ENCODE measurements at places on chromosomes 11 and 22. TPM values are rescaled to one million over a fixed set of nuclear protein-coding genes. Genes with fewer than 3 reads are reported as not detected.

- no peak for DNase-seq
These were observed 52.2 kb upstream of the BLID start for GRCh38 chr11:122168218-122168617.

- no peak for DNase-seq
These were observed 70.5 kb downstream of the PKNOX2 start for GRCh38 chr11:125235071-125235471.

GRCh38 chr11:12118949-12119348 is 8.6 kb downstream of the MICAL2 start:
- no peak for DNase-seq

GRCh38 chr22:42562684-42563083 is 8.9 kb downstream of the SERHL2 start:
- DNase-seq, result no peak

GRCh38 chr22:25695146-25695545 is 46.8 kb upstream of the MYO18B start:
- no peak for DNase-seq

- no peak for DNase-seq
These were observed 220.7 kb upstream of the UBASH3B start for GRCh38 chr11:122434786-122435185.

GRCh38 chr11:4118107-4118506 is 23.5 kb downstream of the RRM1 start:
- DNase-seq, result no peak

GRCh38 chr22:49228431-49229037 is 599.1 kb downstream of the BRD1 start:
- DNase-seq, result no peak

DNA sequence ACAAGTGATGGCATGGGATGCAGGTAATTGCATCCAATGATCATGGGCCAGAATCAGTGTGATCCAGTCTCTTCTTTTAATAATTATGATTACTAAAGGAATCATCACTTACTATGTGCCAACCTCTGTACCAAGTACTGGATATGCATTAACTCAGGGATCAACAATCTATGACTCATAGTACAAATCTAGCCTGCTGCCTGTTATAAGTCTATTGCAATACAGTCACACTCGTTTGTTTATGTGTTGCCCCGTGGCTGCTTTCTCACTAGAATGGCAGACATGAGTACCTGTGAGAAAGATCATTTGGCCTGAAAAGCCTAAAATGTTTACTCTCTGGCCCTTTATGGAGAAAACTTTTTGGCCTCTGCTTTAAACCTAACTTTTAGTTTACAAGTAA is 45.0 kb downstream of the OR6Q1 start:
- DNase-seq, result no peak

- no peak for DNase-seq
These were observed 605.8 kb downstream of the TBC1D22A start for GRCh38 chr22:47367993-47368945.

DNA sequence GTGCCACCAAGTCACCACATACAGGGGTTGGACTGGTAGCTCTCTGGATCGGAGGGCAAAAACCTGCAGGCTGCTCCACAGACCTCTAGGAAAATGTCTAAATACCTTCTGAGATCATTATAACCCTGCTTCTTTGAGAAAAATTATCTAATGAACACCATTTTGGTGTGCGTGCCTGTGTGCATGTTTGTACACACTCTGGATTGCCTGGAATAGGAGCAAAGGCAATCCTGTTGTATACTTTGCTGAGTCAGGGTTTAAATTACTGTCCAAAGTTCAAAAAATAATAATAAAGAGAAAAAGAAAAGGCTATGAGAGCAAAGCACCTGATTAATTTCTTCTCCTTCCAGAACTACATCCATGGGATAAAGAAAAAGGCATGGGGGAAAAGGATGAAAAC is 11.0 kb downstream of the JAML start:
- DNase-seq, result no peak

DNA sequence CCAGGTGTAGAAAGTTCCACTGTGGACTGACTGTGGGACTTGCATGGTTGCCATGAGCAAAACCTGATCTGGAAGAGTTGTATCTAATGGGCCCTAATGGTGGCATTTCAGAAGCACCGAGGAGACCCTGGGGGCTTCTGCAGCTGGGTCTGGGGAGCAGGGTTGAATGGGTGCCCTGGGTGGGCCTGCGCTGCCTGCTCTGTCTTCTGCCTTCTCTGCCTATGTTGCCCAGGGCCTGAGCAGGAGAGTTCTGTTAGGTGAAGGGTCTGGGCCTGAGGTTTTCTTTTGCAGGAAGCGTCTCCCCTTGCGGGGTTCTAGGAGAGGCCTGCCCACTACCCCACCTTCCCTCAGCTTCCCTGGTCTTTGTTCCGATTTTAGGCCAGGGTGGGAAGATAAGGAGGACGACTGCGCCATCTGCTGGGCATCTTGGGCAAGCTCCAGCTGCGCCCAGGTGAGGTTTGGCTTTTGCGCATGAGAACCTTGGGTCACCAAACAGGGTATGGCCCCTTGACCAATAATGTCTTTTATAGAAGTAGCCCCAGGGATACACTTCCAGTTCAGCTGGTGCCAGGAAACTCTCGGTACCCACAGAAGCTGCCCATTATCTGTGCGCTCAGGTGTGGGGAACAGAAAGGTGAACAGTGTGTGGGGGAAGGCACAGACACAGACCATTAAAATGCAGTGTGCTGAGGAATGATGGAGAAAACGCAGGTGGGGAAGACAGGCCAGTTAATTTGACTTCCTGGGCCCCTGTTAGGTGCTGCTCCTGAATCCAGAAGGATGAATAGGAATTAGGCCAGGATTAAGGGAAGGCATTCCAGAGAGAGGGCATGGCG is 23.2 kb downstream of the COMMD9 start:
- DNase-seq, result peak; percentile 75

- no peak for DNase-seq
These were observed 24.9 kb downstream of the WNT11 start for GRCh38 chr11:76181371-76181770.

DNA sequence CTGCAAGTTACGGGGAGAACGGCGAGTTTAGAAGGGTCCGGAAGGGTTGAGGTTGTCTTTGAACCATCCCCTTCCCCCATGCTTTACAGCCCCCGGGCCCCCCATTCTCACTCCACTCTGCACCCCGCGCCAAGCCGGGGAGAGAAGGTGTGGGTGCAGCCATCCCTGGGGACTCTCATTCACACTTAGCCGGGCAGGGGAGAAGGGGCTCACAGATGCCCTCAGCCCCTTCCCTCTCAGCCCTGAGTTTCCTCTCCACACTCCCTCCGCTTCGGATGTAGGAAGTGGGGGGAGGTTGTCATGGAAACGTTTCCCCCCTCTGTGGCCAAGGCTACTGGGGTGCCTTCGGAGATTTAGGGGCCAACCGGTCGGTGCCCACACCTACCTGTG is 334 bp downstream of the CADM1 start:
- no peak for DNase-seq

GRCh38 chr11:131186629-131187101 is 183.8 kb upstream of the NTM start:
- DNase-seq, result no peak

DNA sequence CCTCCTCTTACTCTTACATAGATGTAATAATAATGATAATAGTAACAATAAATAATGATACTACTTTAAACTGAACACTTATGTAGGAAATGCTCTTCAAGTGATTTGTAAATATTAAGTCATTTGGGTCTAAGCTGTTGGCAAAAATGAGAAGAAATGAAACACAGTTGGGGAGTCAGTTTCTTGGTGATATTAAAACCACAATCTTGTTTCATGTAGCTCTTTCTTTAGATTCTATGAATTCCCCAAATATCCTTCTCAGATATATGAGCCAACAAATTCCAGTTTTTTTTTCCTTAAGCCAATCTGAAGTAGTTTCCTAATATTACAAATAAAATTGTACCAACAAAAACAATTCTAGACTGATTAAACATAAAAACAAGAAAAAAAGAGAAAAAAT is 1115.6 kb upstream of the CNTN5 start:
- DNase-seq, result no peak

DNA sequence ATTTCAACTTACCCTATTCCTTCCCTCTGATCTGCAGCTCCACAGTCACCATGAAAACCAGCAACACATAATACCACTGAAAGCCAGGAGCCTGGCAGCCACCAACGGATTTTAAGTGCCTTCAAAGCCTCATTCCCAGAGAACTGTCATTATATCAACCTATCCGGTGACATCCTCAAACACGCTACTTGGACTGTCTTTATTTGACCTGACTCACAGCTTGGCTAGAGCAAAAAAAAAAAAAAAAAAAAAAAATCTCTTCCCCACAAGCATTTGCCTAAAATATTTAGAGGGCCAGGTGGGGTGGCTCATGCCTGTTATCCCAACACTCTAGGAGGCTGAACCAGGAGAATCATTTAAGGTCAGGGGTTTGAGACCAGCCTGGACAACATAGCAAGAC is 32.4 kb upstream of the ARHGAP32 start:
- no peak for DNase-seq

GRCh38 chr11:118275176-118275575 is 11.1 kb upstream of the MPZL2 start:
- no peak for DNase-seq

The HDAC10 gene
- total RNA-seq, result 48.9 TPM

The DEFB131B gene
- total RNA-seq, result not detected

The MS4A6A gene
- total RNA-seq, result 112 TPM

The HEPHL1 gene
- total RNA-seq, result not detected

The MUC6 gene
- total RNA-seq, result not detected

The MMP11 gene
- total RNA-seq, result 1.9 TPM

The NLRP10 gene
- not detected for total RNA-seq

The NAALAD2 gene
- 2.6 TPM for total RNA-seq

The CBLIF gene
- total RNA-seq, result not detected

The MMP1 gene
- 19.1 TPM for total RNA-seq

The ADM gene
- total RNA-seq, result 24.5 TPM
